ENCODE measurements at places on chromosomes 12 and 14.

- no peak for DNase-seq
Observed at GRCh38 chr12:1540690-1541089, 53.7 kb downstream of the FBXL14 start.

- no peak for DNase-seq
Observed at GRCh38 chr14:84492685-84493084, 1037.3 kb upstream of the FLRT2 start.

- no peak for DNase-seq
Observed at GRCh38 chr12:34299802-34300193, 277.5 kb downstream of the ALG10 start.

DNA sequence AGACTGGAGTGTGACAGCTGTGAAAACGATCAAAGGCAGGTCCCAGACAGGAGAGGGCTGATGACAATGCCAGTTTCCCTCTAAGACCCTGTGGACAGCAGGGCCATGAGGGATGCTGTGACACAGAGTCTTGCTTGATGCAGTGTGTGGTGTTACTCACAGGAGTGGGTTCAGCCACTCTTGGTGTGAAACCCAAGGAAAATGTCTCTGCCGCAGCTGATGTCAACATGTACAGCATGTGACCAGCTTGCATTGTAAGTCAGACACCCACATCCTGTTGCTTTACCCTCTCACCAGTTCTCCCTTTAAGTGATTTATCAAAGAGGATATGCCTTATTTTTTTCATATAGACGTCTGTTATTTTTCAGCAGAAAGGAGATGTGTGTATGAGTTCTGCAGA, 268.6 kb downstream of the BTG1 start:
- DNase-seq = peak; percentile 83

DNA sequence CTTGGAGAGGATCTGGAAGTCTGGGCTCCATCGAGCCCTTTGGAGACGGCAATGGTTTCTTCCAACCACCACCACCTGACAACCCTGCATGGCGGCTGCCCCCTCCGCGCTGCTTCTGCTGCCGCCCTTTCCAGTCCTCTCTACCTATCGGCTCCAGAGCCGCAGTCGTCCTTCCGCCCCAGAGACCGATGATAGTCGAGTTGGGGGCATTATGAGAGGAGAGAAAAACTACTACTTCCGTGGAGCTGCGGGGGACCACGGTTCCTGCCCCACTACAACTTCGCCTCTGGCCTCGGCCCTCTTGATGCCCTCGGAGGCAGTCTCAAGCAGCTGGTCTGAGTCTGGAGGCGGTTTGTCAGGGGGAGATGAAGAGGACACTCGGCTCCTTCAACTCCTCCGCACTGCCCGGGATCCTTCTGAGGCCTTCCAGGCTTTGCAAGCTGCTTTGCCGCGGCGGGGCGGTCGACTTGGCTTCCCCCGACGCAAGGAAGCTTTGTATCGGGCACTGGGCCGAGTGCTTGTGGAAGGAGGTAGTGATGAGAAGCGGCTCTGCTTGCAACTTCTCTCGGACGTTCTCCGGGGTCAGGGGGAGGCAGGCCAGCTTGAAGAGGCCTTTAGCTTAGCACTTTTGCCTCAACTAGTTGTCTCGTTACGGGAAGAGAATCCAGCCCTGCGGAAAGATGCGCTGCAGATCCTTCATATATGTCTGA, 499 bp downstream of the TOGARAM1 start:
- no peak for DNase-seq

DNA sequence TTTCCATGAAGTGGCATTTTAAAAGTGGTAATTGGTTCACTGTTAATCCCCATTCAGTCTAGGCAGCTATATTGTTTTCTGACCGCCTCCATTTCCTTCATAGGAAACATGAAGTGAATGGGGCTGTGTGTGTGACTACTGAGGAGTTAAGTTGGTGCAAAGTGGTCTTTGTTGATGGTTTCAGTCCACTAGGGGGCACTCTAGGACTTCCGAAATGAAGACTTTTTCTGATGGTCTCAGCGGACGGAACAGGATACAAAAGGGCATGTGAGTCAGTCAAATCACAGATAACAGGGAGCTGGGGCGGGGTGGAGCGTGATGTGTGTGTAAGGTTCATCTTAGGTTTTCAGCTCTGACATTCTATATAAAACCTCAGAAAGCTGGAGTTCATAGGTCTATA, 240.1 kb upstream of the OR4E1 start:
- peak; percentile 83 for DNase-seq

GRCh38 chr14:51458563-51458955, 193.2 kb upstream of the FRMD6 start:
- DNase-seq = no peak

DNA sequence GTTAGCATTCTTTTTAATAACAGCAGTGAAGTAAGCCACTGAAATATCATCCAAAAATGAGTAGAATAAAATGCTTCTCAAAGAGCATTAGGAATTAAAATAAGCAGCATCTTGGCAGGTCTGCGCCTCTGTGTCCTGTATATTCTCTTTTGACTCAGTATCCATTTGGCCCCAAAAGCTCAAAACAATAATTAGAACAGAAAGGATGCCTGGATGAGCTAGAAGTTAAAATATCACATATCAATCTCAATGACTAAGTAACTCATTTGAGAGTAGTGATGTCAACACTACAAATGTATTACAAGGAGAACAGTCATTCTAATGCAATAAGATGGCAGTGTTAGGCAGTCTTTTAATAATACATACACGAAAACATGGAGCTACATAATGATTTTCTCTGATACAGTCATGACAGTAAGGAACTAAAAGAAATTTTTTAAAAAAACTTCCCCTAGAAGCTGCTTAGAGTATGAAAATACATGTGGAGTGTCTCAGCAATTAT, 160.9 kb upstream of the ABCD2 start:
- DNase-seq = no peak

- no peak for DNase-seq
Observed at GRCh38 chr14:58954901-58955861, 233.3 kb upstream of the DAAM1 start.

DNA sequence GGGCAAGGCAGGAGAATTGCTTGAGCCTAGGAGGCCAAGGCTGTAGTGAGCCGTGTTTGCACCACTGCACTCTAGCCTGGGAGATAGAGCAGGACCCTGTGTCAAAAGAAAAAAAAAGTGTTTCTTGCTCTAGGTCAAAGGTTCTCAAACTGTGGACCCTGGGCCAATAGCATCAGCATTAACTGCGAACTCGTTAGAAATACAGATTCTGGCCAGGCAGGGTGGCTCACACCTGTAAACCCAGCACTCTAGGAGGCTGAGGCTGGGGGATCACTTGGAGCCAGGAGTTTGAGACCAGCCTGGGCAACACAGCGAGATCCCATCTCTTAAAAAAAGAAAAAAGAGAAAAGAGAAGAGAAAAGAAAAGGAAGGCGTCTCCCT, 858 bp downstream of the RILPL2 start:
- no peak for DNase-seq

DNA sequence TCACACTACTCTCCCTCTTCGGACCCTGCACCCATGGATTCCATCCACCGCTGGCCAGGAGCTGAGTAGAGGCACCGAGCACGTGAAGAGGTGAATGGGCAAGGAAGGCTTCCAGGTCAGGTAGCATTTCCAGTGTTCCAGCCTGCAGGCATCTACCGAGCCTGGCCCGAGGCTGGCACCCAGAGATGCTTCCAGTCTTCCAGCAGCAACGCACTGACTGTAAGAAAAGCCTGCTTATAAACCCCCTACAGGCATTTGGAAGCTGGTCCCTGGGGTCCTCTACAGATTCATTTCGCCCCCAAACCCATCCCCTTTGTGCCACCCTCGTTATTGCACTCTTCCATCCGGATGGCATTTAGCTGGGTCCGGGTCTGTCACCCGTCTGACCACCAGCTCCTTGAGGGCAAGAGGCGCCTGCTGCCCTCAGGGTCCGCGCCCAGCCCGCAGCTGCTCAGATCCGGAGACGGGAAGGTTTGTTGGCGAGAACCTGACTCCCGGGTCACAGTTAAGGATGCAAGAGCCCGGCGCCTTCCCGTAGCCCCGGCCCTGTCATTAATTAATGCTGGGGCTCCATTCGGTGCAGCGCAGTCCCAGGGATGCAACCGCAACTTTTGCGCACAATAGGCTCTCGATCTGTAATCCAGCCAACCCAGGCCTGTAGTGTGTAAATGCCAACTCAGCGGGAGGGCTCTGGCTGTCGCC, 614 bp upstream of the MARK3 start:
- DNase-seq = peak; percentile 10

GRCh38 chr14:72887514-72887913, 6.4 kb downstream of the DPF3 start:
- DNase-seq = no peak

DNA sequence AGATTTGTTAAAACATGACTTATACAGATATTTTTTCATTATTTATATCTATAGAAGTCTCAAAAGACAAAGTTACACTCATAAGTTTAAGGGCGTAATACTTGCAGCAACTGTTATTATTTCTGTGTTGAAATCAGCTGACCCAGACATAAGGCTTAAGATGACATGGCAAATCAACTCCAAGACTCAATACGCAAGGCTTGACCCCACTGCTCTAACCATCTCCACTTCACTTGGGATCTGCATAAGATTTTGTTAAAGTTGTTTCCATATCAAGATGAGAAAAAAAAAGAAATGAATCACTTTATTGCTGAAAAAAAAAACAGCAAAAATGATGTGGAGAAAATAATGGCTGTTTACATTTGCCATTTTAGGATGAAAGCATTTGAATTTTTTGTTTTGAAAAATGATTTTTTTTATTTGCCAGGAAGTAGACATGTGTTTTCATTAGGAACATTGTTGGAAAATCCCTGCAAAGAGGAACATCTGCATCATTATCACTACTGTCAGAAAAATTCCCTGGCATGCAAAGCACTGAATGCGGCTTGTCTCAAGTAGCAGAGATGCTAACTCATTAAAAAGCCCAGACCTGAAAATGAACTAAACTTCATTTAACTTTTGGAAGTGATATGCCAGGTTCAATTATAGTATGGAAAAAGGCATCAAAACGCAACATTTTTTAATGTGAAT, 73.5 kb downstream of the LIN7A start:
- no peak for DNase-seq

GRCh38 chr12:101775816-101776215, 36.6 kb upstream of the SYCP3 start:
- no peak for DNase-seq

DNA sequence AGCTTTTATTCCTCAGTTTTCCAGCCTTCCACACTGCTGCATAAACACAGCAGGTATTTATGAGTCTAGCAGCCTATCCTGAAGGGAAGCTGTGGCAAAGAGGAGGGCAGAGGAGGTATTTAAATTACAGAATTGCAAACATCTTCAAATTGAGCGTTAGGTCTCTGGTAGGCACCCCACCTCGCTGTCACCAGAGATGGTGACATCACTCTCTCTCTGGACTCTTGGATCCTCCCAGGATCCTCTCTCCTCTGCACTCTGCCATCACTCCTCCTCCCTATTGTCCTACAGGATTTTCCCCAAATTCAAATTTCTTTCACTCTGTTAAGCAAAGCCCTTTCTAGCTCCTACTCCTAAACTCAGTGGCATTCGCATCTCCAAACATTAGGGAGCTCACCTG, 6.7 kb downstream of the PLEKHD1 start:
- DNase-seq = no peak

- DNase-seq = no peak
Observed at GRCh38 chr12:121346747-121347146, 5.5 kb downstream of the ANAPC5 start.

DNA sequence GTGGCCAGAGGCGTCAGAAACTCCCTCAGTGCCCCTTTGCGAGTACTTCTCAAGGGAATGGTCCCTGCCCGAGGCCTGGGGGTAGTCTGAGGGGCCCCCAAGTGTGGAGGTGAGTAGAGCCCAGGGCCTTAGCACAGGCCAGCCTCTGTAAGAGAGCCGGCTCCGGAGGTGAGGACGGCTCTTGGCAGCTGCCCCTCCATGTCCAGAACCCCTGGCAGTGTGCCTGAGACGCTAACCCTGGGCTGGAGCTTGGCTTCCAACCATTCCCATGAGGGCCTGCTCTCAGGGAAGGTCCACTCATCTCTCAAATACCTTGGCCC, 61.7 kb downstream of the PRMT8 start:
- DNase-seq = no peak

- DNase-seq = no peak
Observed at GRCh38 chr14:70317091-70317968, 42.2 kb downstream of the COX16 start.

GRCh38 chr14:74620497-74620921, 8.5 kb upstream of the LTBP2 start:
- DNase-seq = no peak

GRCh38 chr12:67810166-67810565, 161.6 kb downstream of the DYRK2 start:
- no peak for DNase-seq

- no peak for DNase-seq
Observed at GRCh38 chr14:64728106-64728505, 23.9 kb downstream of the PLEKHG3 start.

- no peak for DNase-seq
Observed at GRCh38 chr14:67486890-67487289, 1.6 kb downstream of the TMEM229B start.

GRCh38 chr12:66055837-66056319, 74.7 kb downstream of the LLPH start:
- no peak for DNase-seq

GRCh38 chr14:61231810-61232209, 49.3 kb downstream of the TMEM30B start:
- DNase-seq = no peak

DNA sequence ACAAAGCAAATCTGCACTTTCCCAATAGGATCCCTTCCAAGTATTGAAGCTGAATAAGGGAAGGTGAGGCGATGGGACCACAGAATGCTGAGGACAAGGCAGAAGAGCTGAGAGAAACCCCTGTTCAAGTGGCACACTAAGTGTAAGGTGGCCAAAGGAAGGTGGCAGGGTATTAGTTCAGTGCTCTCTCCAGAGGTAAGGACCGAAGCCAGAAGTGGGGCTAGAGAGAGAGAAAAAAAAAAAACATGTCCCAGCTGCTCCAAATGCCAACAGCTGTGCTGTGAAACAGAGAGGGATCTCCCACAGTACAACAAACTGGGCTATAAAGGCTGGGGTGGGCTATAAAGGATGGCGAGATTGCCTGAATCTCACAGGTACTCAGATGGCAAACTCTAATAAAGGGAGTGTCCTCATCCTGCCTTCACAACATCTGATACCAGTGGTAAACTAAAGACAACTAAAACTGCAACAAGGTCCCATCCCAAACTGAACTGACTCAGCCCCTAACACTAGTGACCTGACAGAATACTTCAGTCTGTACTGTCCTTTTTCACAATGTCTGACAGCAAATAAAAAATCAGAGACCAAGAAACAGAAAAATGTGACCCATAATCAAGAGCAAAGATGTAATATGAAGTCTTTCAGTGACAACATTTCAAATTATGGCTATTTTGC, 47.9 kb downstream of the CDK17 start:
- no peak for DNase-seq
